ENCODE measurements at places on chromosomes 3 and 15.

GRCh38 chr3:29164825-29165224, 116.0 kb upstream of the RBMS3 start:
- no peak for DNase-seq

DNA sequence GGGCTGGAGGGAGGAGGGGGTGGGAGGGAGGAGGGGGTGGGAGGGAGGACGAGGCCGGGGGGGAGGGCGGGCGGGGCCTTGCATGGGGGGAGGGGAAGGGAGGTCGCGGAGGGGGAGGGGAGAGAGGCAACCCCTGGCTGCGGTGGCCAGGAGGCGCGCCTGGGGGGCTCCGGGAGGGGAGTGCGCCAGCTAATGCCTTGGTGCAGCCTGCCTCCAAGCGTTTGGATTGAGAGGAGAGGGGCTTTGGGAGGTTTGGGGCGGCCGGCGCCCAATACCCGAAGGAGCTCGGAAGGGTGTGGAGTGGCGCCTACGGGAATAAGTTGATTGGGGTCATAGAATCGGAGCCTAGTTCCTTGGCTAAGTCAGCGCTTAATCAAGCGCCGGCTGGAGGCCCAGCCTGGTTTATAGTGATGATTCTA, 557 bp downstream of the TFG start:
- DNase-seq: peak; percentile 61

DNA sequence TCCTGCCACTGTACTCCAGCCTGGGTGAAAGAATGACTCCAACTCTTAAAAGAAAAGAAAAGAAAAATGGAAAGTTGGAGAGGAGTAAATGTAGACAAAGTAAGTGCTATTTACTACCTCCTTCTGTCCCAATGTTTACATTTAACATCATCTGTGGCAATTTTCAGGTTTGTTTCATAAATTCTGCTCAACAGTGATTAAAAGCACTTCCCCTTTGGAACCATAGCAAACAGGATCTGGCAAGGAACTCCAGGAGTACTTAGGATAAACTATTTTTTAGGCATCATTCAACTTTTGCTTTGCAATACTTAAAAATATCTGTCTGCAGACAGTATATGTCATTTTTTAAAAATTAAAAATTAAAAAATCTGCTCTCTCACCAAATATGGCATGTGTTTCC, 5.5 kb upstream of the CX3CR1 start:
- no peak for DNase-seq

- DNase-seq: peak; percentile 90
Measured at GRCh38 chr15:89874926-89875564, 18.7 kb downstream of the AP3S2 start.

DNA sequence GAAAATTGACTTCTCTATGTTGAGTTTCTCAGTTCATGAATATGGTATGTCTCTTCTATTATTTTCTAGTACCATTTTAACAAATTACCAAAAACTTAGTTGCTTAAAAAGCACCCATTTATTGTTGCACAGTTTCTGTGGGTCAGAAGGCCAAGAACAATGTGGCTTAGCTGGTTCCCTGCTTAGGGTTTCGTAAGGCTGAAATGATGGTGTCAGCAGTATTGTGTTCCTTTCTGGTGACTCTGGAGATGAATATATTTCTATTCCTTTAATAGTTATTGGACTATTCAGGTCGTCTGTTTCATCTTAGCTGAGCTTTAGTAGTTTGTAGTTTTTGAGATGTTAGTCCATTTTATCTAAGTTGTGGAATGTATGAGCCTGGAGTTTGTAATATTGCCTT, 44.9 kb downstream of the IL1RAP start:
- no peak for DNase-seq

- no peak for DNase-seq
Measured at GRCh38 chr3:59780209-59780608, 730.4 kb upstream of the CFAP20DC start.

Data from GM03348 (cell line).